Adrenal gland (tissue), 19 donors: ENCODE measurements at places on chromosomes 1 and 21. TPM values are rescaled to one million over a fixed set of nuclear protein-coding genes. Genes with fewer than 3 reads are reported as not detected.

The TFAP2E gene
- not detected for total RNA-seq

DNA sequence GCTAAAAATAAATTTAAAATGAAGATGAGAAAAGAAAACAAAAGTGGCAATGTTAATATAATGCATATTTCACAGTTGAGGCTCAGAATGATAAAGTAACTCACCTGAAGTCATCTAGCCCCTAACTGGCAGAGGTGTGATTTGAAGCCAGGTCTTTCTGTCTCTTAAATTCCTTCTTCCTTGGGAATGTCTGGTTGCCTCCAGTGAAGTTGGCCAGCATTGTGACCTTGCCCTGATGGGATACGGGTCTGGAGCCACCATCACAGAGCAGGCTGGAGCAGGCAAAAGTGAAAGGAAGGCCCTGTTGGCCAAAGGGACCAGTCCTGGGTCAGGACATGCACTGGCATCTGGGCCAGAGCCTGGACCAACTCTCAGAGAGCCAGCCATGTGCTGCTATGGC, 111.7 kb downstream of the EPHB2 start:
- DNase-seq = no peak

DNA sequence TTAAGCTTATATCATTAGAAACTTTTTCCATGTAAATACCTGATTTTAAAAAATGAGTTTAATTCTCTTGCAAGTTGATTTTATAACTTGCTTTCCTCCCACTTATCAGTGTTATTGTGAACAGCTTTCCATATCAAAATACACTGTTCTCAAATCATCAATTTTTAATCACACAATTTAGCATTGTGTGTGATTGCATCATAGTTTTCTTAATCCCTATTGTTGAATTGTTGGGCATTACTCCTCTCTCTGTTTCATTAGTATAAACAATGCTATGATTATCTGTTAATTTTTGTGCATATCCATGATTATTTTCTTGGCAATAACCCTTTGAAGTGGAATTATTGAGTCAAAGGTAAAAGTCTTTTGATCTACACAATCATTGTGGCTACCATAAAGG, 48.7 kb downstream of the ROR1 start:
- DNase-seq = no peak

The TFF2 gene
- not detected for total RNA-seq

The KRTAP7-1 gene
- not detected for total RNA-seq

- DNase-seq = peak; percentile 51
Observed at GRCh38 chr21:37509802-37510393, 143.3 kb downstream of the DYRK1A start.

DNA sequence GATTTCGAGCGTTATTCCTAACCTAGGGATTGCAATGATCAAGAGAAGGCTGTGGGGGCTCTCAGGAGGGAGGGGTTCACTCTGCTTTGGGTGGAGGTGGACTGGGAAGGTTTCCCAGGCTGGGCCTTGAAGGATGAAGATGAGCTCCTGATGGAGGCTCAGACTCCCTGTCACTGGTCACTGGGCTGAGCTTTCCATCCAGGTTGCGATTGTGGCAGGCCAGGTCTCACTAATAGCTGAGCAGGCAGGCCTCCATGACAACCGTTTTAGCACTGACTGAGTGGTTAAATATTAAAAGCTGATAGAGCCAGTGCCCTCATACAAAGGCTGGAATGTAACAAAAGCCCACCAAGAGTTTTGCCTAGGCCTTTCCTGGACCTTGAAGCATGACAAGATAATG, 36.2 kb upstream of the EFCAB14 start:
- DNase-seq = no peak

- DNase-seq = no peak
Observed at GRCh38 chr1:89894210-89895201, 73.7 kb downstream of the LRRC8D start.

DNA sequence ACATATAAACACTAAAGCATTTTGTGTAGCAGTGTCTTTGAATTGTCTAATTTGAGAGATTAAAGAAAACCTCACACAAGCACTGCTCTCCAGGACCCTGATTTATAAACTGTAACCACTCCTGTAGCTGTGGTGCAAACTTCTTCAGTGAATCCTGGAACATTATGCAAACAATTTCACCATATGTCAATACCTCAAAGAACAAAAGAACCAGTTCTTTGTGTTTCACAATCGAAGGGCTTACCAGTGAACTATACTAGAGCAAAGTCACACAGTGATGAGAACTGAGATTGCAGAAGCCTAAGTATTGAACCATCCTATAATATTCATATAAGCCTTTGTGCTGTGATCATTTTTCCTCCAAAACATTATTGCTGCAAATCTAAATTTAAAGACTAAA, 21.5 kb downstream of the DPH5 start:
- no peak for DNase-seq

The PIK3C2B gene
- total RNA-seq = 22.9 TPM

DNA sequence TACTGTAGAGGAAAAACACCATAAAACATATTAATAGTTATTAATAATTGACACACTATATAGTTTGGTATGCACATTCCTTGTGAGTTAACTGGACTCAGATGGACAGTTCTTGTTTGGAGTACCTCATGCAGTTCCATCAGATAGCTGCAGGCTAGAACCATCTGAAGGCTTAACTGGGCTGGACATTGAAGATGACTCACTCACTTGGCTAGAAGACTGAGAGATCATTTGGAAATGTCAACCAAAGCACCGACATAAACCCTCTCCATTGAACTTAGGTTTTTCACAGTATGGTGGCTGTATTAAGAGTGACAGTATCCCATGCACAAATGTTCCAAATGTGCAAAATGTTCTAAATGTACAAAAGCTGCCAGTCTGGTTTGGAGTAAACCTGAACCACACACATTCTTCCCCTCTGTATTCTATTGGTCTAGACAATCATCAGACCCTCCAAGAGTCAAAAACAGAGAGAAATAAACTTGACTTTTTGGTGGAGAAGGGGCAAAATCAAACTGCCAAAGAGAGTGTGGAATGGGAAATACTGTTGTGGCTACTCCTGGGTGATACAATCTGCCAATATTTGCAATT, 708.4 kb downstream of the KCNT2 start:
- no peak for DNase-seq

DNA sequence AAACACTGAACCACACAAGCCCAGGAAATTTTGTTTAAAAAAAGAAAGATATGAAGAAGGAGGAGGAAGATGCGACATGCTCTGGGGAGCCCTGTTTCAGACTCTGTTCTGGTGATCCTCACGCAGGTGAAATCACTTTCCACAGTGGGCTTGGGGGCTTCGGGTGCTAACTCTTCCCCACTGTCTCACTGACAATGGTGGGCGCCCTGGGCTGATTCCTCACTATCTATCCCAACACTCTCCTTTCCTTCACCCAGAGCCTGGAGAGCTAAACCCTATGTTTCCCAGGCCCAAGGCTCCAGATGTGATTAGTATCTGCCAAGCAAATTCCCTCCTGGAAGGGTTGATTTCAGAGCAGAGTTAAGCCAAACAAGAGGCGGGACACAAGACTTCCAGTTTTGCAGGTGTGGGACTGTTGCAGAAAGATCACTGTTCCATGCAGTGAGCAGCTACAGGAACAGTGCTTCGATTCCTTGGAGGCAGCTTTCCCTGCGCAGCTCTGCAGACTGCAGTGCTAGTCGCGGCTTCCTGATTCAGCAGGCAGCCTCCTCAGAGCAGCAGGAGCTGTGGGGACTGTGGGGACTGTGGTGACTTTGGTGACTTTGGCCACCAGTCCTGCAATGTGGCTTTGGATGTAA, 168.3 kb downstream of the RHOU start:
- DNase-seq = no peak

GRCh38 chr1:198520524-198521254, 19.8 kb downstream of the ATP6V1G3 start:
- DNase-seq = no peak

- DNase-seq = no peak
Observed at GRCh38 chr1:182608845-182609610, 4.8 kb upstream of the RGS16 start.

DNA sequence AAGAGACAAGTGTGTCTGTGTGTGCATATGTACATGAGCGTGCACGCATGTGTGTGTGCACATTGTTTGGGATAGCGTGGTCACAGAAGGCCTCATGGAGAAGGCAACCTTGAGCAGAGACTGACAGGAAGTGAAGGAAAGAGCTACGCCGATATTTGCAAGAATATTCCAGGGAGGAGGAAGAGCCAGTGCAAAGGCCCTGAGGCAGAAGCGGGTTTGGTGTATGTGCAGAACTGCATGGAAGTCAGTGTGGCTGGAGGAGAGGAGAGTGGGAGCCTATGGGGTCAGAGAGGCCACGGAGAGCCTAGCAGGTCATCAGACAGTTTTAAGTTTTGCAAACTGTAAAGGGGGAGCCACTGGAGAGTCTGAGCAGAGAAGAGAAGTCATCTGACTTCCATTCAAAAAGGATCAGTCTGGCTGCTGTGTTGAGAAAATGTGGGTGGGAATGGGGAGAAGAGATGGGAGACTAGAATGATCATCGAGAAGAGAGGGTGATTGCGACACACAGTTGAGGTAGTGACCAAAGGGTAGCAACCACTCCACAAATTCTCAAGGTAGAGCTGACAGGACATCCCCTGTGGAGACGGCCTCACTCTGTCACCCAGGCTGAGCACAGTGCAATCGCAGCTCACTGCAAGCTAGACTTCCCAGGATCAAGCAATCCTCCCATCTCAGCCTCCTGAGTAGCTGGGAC, 3.9 kb downstream of the CELA2B start:
- no peak for DNase-seq

GRCh38 chr1:214901718-214902117, 180.8 kb upstream of the KCNK2 start:
- DNase-seq = no peak

- DNase-seq = no peak
Observed at GRCh38 chr1:3658231-3658615, 5.9 kb downstream of the TP73 start.

The OR10Z1 gene
- total RNA-seq = not detected

The SLFNL1 gene
- 1.1 TPM for total RNA-seq

The CENPF gene
- 36.2 TPM for total RNA-seq

The PTAFR gene
- total RNA-seq = 0.72 TPM

The USP33 gene
- total RNA-seq = 90.6 TPM

- no peak for DNase-seq
Observed at GRCh38 chr21:42779431-42779861, 99.9 kb downstream of the WDR4 start.

DNA sequence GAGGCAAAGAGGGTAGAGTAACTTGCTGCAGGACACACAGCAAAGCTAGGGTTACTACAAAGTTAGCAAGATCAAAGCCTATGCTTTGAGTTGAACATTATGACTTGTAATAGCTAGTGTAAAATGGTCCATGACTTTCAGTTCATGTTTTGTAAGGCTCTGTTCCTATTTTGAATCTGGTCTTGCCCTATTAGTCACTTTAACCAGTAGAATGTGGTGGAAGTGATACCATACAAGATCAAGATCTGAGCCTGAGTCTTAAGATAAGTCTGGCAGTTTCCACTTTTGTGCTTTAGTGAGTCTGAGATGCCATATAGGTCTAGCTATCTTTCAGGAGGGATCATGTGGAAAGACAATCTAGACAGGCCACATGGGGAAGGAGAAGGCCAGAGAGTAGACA, 282.1 kb upstream of the BRINP3 start:
- DNase-seq = no peak

DNA sequence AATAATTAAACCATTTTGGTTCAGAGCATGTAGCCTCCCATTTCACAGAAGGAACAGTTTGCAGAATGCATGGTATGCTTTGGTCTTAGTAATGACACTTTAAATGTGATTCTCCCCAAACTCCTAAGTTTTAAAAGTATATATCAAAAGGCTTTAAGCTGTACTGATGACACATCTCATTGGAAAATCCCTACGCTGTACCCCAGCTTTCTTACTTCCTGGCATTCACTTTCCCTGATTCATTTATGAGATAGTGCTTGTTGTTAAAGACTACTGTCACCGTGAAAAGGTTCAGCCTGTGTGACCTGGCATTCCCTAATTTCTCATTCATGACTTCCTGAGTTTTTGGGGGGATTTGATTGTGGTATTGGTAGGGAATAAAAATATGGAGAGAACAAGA, 53.4 kb downstream of the MPZL1 start:
- DNase-seq = no peak

The OVAAL gene
- not detected for total RNA-seq

The OR2T29 gene
- total RNA-seq = not detected

DNA sequence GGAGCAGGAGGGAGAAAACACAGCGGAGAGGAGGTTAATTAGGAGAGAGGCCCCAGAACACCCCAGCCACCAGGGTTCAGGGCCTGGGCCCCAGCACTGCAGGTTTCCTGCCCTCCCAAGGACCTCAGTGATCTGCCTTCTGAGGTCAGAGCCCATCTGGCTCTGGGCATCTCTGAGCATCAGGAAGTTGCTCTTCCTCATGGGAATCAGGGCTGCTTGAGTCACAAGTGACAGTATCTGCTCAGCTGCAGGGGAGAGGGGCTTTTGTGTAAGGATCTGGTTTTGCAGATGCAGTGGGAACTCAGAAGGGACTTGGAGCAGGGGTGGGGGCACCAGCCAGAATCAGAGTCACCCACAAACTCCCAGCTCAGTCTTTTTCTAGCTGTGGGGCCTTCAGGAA, 472.1 kb downstream of the PTPRU start:
- no peak for DNase-seq

DNA sequence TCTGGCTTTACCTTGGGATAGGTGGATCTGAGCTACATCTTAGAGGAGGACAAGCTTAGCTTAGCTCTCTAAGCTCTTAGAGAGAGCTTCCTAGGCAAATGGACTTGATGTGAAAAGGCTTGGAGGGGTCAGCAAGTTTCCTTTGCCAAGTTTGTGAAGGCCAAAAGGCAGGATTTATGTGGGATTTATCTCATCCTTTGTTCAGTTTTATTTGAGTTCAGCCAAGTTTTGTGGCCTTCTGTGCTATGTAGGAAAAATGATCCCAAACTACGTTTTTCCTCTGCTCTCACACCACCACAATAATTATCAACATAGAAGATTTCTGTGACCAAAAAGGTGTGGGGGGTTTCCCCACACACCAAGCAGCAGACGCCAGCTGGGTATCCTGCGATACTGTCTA, 26.0 kb upstream of the RNF11 start:
- peak; percentile 51 for DNase-seq

The NEK2 gene
- 1.0 TPM for total RNA-seq

The CD53 gene
- total RNA-seq = 6.8 TPM

DNA sequence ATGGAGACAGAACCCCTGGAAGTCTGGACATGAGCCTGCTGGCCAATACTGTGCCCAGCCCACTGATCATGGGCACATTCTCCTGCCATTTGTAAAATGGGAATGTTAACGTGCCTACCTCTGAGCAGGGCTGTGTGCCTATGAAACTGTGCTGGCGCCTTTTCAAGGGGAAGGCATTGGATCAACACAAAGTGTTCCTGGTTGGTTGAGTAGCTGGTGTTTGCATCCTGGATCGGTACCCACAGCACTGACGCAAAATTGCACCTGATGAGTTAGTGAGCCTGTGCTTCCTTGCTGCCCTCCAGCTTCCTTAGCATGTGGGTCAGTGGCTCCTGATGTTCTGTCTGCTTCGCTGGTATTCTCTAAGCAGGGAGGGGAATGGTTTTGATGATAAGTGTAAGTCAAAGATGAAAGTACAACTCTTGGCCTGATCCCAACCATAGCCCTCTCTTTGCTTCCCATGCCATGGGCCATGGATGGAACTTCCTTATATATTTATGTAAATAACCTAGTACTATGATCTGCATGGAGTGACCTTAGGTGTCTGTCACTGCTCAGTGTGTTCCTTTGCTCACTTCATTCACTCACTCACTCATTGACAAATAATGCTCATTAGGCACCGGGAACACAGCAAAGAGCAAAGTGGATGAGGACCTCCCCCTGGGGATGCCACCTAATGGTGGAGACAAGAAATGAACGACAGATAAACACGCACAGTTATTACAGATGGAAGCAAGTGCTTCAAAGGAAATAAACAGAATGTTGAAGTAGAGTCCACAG, 22.7 kb downstream of the MAB21L3 start:
- DNase-seq = no peak

The YOD1 gene
- total RNA-seq = 8.5 TPM

- no peak for DNase-seq
Observed at GRCh38 chr21:42711667-42712066, 58.2 kb downstream of the PDE9A start.
